Mammary epithelial cell (primary cell): ENCODE measurements at places on chromosomes 11 and 22.
A peak's percentile ranks its signal among the peaks of the same experiment; 100 is the strongest.

DNA sequence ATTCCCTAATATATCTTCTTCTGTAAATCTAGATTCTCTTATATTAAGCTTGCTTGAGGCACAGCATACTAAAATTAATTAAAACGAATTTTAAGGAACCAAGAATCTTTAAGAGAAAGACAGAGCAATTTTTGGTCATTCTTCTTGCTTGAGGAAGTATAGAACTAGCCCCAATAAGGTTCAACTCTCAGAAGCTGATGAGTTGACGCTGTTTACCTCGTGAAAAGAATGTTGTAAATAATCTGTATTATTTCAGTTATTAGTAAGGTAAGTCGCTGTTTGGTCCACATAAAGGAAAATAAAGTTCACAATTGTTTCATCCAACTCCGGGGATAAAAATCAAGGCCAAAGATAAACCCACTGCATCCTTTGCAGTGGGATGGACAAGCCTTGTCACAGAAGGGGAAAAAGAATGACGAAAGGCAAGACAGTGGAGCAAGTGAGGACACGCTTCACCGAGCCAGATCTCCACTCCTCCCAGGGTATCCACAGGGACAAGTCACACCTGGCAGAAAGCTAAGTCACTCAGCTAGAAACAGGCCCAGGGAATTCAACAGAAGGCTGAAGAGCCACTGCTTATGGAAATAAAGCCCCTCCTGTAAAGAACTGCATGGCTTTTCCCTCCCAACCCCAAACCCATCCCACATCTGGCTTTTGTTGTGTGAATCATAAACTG is 752 bp downstream of the POU2AF1 start:
- DNase-seq: peak; percentile 80

GRCh38 chr11:60906132-60906972 is at the start of gene PRPF19:
PRPF19 (minus strand) TSS chr11:60906585; CDS start chr11:60906382, 203 bp downstream.
- peak; percentile 96 for DNase-seq

DNA sequence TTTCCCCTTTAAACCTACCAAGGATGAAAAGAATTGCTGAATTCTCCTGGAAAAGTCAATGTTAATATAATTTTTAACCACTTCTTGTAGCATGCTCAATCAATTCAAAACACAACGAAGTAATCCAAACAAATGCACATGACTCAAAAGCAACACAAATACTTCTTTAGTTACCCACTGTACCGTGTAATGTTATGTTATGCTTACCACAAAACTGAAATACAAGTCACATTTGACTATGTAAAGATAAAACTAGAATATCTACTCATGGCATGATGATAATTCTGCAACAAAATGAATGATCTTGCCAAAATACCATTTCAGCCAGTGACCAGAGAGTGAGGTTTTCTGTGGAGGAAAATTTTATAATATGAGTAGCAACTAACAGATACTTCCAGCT is 587.0 kb downstream of the DLG2 start:
- no peak for DNase-seq

DNA sequence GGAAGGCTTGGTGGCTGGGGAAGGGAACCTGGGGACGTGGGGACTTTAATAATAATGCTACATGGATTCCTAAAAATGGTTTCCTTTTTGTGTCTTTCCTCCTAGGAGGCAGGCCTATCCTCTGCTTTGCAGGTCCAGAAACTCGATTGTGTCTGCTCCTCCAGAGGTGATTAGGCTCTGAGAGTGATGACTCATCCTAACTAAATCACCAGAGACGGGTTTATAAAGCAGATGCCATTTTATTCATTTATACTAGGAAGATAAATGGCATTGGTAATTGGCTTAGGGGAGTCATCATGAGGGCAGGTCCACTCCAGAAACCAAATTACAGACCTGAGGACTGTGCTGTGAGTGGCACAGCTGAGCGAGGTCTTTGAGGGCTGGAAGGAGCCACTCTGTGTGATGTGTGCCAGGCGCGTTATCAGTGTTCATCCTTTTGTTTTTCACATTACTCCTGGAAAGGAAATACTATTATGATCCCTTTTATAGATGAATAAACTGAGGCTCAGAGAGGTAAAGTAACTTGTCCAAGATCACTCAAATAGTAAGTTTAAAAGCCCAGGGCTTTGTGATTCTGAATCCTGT is 7.1 kb downstream of the NLRX1 start:
- peak; percentile 22 for DNase-seq

DNA sequence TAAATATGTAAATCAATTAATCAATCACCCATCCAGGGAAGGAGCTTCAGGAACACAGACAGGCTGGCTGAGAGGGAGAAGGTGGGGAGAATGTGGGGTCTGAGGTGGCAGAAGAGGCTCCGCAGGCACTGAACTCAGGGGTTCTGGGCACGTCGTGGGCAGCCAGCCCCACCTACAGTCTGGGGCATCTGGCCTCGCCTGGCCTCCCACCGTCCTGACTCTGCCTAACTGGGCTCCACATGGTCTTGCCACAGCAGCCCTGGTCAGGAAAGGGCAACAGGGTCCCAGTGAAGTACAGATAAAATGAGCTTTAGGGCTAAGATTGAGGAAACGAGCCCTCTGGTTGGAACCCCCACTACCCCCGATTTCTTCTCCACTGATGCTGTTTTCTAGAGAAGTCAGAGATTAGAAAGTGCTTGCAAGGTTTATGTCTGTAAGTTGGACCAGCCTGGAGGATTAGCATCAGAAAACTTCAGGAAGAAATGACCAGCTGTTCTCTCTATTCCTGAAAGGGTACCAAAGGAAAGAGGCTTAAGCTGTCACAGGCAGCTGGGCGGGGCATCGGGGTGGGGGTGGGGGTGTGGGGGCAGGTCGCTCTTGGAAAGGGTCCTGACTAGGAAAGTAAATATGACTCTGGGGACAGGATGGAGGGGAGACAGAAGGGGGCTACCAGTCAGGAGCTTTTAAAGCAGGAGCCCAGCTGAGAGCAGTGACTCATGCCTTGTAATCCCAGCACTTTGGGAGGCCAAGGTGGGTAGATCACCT is 261.7 kb downstream of the BUD13 start:
- DNase-seq: no peak

GRCh38 chr22:30239488-30240405 is 6.8 kb downstream of the LIF start:
- peak; percentile 50 for DNase-seq

- DNase-seq: no peak
Measured at GRCh38 chr11:116993599-116993998, 104.6 kb downstream of the SIK3 start.

DNA sequence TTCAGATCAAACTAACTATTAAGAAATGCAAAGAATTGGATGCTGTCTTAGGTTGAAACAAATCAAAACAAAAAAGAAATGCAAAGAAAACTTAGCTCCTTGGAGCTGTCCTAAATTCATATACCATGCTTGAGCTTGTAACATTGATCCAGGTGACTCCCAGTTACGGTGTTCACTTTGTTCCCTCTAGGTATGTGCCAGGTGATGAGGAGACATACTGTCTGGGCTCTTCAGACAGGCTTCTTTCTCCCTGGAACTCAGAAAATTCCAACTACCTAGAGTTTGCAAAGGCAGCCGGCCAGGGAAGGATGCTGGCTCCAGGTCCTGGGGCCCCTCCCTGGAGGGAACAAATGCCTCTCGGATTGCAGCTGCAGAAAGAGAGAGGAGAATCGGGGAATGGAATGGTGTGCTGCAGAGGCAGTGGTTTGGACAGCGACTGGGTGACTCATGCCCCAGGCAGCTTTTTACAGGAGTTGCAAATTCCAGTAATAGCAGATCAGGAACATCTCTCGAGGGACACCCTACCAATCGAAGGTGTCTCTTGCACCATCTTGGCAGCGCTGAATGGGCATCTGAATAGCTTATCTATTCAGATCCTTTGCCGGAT is 12.3 kb upstream of the ASPHD2 start:
- peak; percentile 71 for DNase-seq

DNA sequence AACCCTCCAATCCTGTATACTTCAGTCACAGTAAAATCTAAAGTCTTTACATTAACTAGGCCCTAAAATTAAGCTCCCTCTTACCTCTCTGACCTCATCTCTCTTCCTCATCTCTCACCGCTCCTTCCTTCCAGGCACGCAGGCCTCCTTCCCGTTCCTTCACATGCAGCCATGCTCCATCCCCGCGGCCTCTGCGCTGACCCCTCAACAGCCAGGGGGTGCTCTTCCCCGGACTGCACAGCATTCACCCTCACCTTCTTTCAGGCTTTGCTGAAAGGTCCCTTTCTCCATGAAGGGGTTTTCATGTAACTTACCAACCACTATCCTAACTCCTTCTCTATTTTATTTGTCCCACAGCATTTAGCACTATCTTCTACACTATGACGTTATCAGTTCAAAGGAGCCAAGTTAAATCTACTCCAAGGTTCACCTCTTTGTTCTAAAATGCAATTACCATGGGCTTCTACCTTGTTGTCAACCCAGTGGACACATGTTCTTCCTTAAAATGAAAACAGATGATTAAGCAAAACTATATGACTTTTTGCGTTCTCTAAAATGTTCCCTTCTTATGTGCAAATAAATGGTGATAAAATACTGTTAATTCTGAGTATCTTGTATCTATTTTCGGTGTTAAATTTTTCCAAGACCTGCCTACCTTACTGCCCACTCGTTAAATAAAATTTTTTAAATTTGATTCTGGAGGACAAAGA is 57.8 kb upstream of the APOA1 start:
- no peak for DNase-seq
